ENCODE measurements at places on chromosomes 2 and 18. TPM values are rescaled to one million over a fixed set of nuclear protein-coding genes. Genes with fewer than 3 reads are reported as not detected.

DNA sequence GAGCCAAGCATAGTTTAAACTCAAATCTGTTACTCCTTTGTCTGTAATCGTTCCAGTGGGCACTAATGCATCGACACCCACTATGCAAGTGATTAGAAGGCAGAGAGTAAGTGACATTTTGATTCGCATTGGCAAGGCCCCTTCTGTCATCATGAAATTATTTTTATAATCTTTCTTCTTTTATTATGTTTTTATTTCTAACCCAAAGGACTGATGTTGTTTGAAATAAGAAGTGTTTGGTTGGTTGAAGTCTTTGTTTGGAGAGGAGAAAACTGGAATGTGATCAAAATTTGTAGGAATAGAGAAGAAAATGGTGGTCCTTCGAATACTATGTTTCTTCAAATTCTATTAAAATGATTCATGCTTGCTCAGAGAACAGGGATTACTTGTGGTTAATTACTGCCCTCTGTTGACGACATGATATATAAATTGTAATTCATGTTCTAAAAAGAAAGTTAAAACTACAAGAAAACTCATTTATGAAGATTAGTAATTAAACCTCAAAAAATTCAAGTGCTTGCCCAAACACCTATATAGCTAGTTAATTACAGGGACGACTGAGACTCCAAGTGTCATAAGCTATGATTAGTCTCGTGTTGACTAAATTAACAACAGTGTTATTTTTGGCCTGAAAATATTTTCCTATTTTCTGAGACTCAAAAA lies 26.4 kb upstream of the TFPI start:
- H3K27ac ChIP-seq = no peak overlapping the region
- no peaks in the 10 kb centered on the region for H3K36me3 ChIP-seq

DNA sequence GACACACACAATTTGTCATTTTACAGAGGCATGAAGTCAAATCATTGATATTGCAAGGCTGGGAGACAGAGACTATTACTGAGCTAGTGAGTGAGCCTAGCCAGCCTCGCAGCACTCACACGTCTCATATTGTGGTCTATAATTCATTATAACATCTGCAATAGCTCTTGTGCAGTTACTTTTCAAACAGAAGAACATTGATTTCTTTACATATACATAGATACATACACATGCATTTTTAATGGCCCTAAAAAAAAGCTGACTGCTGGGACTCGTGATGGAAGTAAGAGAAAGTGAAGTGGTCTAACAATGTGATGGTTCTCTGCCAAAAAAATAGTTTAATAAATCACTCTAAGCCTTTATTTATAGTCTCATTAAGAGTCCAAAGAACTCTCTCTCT lies 56.8 kb downstream of the KIAA2012 start:
- no peak for DNase-seq
- no peak overlapping the region for H3K4me3 ChIP-seq
- H3K27me3 ChIP-seq = no peaks in the 10 kb centered on the region
- H3K27ac ChIP-seq = no peak overlapping the region
- H3K36me3 ChIP-seq = no peaks in the 10 kb centered on the region
- no peaks in the 10 kb centered on the region for H3K4me1 ChIP-seq

DNA sequence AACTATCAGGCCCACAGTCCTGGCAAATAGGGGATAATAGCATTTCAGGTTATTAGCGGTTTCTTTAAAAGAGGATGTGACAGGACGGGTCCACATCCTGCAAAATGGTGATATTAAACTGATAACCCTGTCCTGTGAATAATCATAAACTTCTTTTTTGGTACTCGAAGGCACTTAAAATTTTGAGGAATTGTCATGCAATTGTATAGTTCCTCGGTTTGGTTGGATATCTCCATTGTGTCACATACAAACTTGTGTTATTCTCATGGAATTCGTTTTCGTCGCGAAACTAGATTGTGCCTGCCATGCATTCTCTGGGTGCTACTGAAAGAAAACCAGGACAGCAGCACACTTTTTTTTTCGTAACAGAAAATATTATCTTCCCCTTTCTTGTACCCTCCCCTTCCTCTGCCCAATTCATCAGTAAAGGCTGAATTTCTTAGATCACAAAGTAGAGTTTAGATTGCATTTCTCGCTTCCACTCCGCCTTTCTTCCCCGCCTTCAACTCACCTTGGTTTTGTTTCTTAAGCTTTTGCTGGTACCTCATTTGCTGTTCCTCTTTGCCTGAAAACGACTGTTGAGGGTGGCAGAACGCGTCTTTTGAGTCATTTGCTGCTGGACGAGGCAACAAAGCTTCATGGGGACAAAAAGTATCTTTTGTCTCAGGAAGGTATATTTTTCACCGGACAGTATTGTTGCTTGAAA lies 1.3 kb downstream of the CERS6 start:
- no peak for DNase-seq
- H3K4me3 ChIP-seq = peak overlapping the region; percentile 88
- no peaks in the 10 kb centered on the region for H3K27me3 ChIP-seq
- no peak overlapping the region for H3K27ac ChIP-seq

GRCh38 chr2:8581601-8582041 lies 100.2 kb upstream of the ID2 start:
- no peaks in the 10 kb centered on the region for H3K4me1 ChIP-seq
- no peak overlapping the region for H3K4me3 ChIP-seq
- H3K36me3 ChIP-seq = no peaks in the 10 kb centered on the region
- peaks cover 96% of the 10 kb centered on the region for H3K27me3 ChIP-seq
- no peak overlapping the region for H3K27ac ChIP-seq

- peaks cover 22% of the 10 kb centered on the region for H3K4me1 ChIP-seq
- H3K27me3 ChIP-seq = no peaks in the 10 kb centered on the region
- DNase-seq = no peak
- no peaks in the 10 kb centered on the region for H3K36me3 ChIP-seq
Measured at GRCh38 chr2:179341152-179341866, 76.7 kb upstream of the SESTD1 start.

DNA sequence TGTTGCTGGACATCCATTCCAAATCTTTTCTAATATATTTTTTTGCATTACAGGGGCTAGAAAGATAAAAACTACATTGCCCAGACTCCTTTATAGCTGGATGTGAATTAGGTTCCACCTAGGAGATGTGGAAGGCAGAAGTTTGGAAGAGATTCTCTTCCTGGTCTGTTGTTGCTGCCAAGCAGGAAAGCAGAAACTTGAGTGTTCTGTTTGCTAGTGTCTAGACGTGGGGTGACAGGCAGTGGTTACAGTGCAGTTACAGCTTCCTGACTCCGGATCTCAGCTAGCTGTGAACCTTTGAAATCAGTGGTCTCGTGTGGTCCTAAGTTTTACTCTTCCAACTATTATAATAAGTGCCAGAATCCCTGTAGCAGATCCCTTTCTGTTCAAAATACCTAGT lies 46.2 kb downstream of the COL4A4 start:
- no peaks in the 10 kb centered on the region for H3K36me3 ChIP-seq
- no peaks in the 10 kb centered on the region for H3K27me3 ChIP-seq
- H3K27ac ChIP-seq = no peak overlapping the region
- DNase-seq = no peak
- H3K4me3 ChIP-seq = no peak overlapping the region

DNA sequence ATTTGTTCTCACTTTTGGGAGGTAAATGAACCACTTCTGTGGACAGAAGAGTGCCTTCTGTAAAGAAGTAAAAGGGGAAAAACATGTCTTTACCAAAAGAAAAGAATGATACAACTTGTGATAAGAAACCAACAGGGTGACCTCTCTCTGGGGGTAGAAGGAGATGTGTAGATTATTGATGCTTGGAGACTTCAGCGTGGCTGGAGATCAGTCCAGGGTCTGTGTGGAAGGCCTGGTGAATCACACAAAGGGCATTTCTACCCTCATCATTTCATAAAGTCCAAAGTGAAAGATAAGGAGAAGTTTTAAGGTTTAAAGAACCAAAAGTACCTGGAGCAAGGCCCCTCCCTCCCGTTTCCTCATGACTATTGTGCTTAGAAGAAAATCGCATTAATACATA lies 142.5 kb downstream of the NCK2 start:
- no peaks in the 10 kb centered on the region for H3K27me3 ChIP-seq
- H3K27ac ChIP-seq = no peak overlapping the region
- no peak overlapping the region for H3K4me3 ChIP-seq
- no peaks in the 10 kb centered on the region for H3K36me3 ChIP-seq
- DNase-seq = no peak
- no peaks in the 10 kb centered on the region for H3K4me1 ChIP-seq

DNA sequence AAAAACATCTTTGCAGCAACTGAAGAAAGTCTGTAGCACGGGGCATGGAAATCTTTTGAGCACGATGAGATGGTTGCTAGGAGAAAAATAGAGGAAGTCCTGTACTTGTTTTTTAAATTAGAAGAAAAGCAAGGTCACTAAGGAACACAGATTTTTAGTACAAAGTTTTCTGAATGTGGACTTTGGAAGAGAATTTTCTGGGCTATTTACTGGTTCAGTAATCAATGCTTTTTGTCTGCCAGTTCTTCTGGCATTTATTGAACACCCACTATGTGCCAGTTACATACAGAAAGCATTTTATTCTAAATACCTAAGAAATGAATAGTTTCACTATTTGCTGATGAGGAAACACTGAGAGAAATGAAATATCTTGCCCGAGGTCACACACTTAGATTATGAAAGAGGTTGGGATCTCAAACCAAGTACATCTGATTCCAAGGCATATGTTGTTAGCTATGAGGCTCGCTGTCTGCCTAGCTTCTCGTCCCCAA lies 15.6 kb upstream of the MAP3K20 start:
- peak; percentile 82 for DNase-seq
- no peak overlapping the region for H3K27ac ChIP-seq
- no peaks in the 10 kb centered on the region for H3K27me3 ChIP-seq
- H3K4me1 ChIP-seq = peaks cover 13% of the 10 kb centered on the region

GRCh38 chr2:54052825-54053718 lies 62.3 kb upstream of the ACYP2 start:
- H3K36me3 ChIP-seq = no peaks in the 10 kb centered on the region
- no peaks in the 10 kb centered on the region for H3K4me1 ChIP-seq
- H3K27ac ChIP-seq = no peak overlapping the region
- no peaks in the 10 kb centered on the region for H3K27me3 ChIP-seq
- no peak overlapping the region for H3K4me3 ChIP-seq

DNA sequence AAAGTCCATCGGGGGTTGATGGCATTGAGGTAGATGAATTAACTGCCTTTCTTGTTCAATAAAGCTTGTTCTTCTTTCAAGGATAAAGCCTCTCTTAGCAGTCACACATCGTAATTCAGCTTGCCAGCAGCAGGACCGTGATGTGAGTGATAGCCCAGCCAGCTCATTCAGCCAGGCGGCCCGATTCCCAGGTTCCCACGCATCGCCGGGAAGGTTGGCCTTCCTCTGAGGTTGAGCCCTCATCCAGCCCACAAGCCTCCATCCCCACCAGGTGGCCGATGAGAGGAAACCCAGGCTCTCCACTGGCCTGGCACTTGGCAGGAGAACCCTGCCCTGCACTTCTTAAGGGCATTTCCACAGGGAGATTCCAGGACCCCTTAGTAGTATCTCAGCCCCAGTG lies 4.7 kb downstream of the AGAP1 start:
- 0 out of 2 replicates have a peak, but pooled peaks cover 4% of the 10 kb centered on the region for H3K36me3 ChIP-seq
- DNase-seq = no peak

DNA sequence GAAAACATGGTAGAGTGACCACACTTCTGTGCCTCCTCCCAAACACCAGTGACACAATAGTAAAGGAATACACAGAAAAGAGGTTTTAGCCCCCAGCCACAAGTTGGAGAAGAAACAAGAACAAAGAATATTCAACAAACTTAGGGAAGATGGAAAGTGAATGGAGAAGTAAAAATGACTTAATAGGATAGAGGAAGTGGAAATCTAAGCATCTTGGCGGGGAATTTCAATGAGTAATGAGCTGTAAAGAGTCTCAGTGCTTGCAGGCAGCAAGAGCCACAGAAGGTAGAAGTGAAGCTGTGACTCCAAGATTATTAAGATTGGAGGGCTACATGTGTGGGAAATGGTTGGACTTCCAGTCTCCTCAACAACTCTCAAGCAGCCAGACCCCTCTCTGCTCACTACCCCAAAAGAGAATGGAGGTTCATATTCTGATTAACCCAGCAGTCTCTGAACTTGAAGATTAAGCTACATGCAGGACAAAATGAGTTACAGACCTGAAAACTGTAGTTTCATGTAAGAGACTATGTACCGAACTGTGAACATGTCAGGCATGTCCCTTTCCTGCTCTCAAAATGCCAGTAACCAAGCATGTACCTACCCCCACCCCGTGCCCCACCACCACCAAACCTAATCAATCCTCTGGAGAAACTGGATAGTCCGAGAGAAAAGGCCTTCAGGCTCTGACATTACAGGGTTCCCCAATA lies 16.9 kb upstream of the HNRNPLL start:
- DNase-seq = no peak
- H3K4me3 ChIP-seq = no peak overlapping the region
- H3K27ac ChIP-seq = no peak overlapping the region
- no peaks in the 10 kb centered on the region for H3K27me3 ChIP-seq
- no peaks in the 10 kb centered on the region for H3K36me3 ChIP-seq

- no peak for DNase-seq
- no peak overlapping the region for H3K4me3 ChIP-seq
- peaks cover 30% of the 10 kb centered on the region for H3K27me3 ChIP-seq
- no peak overlapping the region for H3K27ac ChIP-seq
- no peaks in the 10 kb centered on the region for H3K4me1 ChIP-seq
- H3K36me3 ChIP-seq = no peaks in the 10 kb centered on the region
Measured at GRCh38 chr2:204150721-204151120, 214.2 kb downstream of the ICOS start.

- no peaks in the 10 kb centered on the region for H3K27me3 ChIP-seq
- peak overlapping the region; percentile 100 for H3K4me3 ChIP-seq
- peak; percentile 50 for DNase-seq
- H3K27ac ChIP-seq = no peak overlapping the region
Measured at GRCh38 chr18:9333441-9334328, 888 bp upstream of the TWSG1 start.

DNA sequence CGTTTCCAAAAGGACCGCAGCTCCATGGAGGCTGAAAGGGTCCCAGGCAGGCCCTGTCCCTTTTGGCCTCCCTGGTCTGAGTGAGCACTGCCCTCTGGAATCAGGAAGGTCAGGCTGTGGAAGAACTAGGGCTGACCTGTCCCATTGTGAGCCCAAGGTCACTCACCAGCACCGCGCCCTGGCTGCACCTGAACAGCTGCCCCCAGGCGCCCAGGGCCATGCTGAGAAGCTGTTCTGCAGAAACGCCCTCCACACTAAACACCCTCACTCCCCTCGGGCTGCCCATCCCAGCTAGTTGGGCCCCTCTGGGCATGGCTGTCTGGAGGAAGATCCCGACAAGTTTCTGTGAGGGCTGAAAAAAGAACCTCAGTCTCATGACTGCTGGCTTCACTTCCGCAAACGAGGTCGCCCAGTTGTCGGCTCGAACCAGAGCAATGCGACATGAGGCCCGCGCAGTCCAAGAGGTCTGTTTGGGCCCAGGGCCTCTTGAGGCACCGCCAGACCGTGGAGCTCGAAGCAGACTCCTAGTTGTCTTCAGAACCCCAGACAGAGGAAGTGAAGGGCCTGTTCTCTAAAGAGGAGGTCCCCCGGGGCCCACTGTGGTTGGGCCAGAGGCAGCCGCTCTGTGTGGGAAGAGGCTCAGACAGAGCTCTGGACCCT lies 64.4 kb downstream of the INPP5D start:
- no peak overlapping the region for H3K4me3 ChIP-seq
- no peaks in the 10 kb centered on the region for H3K36me3 ChIP-seq
- no peak overlapping the region for H3K27ac ChIP-seq
- peaks cover 53% of the 10 kb centered on the region for H3K4me1 ChIP-seq
- no peak for DNase-seq
- H3K27me3 ChIP-seq = no peaks in the 10 kb centered on the region

EGR4 gene
- not detected for total RNA-seq

TSPYL6 gene
- total RNA-seq = not detected

DPYSL5 gene
- total RNA-seq = not detected

AQP12B gene
- total RNA-seq = not detected

PLGLB2 gene
- total RNA-seq = 1.9 TPM

KIAA2012 gene
- total RNA-seq = not detected

FOXD4L1 gene
- 0.43 TPM for total RNA-seq

Data from PC-9 (cell line).